GM03348 (cell line): ENCODE measurements at places on chromosomes 6 and 20.

DNA sequence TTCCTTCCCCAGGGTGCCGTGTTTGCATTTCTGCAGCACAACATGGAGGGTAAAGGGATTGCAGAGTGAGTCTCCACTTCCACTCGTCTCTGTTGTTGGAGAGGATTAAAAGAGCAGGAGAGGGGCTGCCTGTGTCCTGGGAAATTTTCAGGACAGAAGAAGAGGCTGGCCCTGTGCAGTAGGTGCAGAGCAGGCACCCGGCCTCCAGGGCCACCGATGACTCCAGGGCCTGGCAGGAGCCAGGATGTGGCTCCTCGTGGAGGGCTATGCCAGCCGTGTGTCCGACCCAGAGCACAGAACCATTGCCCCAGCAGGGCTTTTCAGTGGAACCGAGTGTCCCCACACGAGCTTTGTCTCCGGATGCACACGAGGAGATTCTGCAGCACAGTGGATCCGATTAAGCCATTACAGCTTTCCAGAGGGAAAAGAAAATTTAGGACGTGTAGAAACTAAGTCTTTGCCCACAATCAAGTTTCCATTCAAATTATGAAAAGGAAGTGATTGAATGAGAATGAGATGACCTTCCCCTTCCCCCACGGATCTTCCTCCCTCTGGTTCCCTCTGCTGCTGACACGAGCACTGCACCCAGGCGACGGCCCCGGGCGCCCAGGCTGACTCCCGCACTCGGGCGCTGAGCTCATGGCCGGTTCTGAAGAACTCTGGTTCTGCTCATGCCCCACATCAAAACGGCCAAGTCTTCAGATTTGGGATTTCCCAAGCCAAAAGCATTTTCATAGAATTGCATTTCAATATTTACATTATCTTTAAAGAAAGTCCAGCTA is 43.1 kb upstream of the UNC93A start:
- DNase-seq = no peak

DNA sequence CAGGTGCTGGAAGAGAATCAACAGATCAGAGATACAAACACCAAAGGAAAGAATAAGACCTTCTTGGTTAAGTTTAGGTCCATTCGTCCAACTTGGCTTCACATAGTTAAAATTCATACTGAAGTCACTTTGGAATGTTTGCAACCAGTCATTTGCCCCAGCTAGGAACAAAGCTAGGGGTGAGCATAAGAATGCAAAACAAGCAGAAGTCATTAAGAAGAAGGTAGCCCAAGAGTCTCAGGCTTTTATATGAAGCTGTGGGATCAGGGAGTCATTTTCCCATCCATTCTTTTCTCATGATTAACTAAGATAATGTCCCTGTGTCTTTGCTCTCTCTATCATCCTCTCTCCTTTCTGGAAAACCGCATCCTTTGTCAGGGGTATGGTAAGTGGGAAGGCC is 51.5 kb upstream of the TMEM170B start:
- DNase-seq = no peak

DNA sequence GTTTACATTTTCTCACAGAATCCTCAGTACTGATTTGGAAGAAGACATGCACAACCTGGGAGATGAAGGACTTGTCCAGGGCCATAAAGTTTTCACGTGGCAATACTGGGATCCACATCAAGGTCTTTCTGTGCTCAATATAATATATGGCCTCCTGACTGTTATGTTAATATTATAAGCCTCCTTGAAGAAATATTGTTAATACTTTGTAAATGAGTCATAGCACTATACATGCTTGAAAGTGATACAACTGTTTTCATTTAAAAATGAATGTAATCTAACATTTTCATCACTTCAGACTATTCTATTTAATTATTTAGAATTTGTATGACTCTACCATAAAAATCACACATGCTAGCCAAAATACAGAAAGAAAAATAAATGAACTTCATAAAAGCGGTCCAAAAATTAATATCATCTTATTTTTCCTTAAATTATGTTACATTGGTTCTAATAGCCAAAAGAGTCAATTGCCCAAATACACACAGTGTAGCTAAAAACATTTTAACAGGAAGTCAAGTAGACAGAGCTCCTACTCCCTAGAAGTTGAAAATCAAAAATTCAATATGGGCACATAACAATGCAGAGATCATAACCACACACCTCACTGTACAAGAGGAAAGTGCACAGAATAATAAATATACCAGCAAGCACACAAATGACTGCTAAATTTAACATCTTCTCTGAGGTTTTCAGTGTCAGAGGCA is 188.0 kb upstream of the HDDC2 start:
- no peak for DNase-seq

DNA sequence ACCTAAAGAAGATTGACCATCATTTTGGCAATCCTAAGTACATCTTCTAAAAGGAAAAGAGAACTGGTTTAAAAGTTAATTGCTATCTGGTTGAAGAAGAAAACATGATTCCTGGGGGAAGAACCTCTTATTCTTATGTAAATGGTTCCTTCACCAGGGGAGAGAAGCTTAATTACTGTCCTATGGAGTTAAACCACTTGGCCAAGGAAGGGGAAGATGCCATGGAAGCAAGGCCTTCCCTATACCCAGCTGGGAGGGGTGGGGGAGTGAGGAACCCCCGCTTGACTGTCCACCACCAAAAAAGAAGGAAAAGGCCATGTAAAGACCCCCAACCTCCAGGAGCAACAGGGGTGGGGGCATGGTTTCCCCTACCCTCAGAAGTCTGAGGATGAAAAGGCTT is 962.1 kb downstream of the GRIK2 start:
- no peak for DNase-seq

DNA sequence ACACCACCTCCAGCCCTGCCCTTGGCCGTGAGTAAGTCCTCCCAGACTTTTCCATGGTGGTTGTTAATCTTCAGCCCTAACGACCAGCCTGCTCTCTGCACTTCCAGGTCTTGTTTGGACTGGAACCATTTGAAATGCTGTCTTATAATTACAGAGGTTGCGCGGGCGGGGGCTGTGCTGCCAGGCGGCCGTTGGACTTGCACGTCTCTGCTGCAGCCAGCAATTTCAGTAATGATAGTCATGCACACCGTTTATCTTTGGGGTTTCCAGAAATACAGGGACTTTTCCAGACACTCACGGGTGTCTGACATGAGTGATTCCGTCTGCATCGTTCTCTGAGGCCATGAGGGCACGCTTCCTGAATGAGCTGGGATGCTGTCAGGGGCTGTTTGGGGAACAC is 118.2 kb downstream of the BMP7 start:
- DNase-seq = no peak

DNA sequence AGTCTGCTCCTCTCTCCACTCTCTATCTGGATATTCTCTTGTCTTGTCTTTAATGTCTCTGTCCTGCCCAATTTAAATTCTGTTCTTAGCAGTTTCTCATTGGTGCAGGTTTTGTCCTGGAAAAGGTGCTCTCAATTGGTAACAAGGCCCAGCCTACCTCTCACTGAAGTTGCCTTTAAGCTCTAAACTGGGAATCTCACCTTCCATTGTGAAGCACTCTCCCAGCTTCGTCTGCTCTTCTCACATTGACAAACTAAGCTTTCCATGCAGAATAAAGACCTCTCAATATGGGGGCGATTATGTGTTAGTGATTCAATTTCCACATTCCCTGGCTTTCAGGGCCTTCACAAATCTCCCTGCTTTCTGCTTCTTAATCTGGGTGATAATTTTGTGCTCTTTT is 1712.2 kb downstream of the GRIK2 start:
- DNase-seq = no peak

DNA sequence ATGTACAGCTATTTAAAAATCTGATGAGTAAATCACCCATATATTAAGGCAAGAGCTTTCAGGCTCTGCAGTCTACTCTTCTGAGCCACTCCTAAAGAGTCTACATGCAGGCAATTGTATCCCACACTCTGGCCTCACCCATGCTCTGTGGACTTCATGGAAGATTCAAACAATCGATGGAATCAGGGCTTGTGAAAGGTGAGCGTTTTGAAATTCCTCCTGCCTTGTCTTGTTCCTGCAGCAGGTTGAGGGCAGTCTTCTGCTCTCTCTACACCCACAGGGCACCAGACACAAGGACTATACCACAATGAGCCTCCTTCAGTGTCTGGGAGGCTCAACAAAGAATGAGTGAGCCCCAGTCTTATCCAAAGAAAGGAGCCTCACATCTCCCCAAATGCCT is 51.1 kb downstream of the TBC1D7 start:
- no peak for DNase-seq

DNA sequence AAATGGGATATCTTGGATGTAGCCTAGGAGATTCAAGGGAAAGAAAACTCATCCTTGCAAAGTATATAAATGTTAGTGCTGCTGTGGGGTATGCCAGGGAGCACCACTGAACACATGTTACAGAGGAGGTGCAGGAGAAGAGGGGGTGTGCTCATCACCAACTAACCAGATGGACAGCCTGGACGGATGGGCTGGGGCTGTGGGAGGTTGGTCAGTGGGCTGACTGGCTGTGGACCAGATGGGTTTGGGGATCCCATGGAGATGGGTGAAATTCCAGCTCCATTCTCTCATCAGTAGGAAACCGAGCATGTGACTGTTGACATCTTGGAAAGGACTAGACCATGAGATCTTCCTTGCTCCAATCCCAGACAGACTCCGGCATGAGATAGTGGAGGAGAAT is 201.0 kb downstream of the LRFN2 start:
- no peak for DNase-seq

- no peak for DNase-seq
Measured at GRCh38 chr20:33567949-33568348, 78.1 kb downstream of the CBFA2T2 start.

DNA sequence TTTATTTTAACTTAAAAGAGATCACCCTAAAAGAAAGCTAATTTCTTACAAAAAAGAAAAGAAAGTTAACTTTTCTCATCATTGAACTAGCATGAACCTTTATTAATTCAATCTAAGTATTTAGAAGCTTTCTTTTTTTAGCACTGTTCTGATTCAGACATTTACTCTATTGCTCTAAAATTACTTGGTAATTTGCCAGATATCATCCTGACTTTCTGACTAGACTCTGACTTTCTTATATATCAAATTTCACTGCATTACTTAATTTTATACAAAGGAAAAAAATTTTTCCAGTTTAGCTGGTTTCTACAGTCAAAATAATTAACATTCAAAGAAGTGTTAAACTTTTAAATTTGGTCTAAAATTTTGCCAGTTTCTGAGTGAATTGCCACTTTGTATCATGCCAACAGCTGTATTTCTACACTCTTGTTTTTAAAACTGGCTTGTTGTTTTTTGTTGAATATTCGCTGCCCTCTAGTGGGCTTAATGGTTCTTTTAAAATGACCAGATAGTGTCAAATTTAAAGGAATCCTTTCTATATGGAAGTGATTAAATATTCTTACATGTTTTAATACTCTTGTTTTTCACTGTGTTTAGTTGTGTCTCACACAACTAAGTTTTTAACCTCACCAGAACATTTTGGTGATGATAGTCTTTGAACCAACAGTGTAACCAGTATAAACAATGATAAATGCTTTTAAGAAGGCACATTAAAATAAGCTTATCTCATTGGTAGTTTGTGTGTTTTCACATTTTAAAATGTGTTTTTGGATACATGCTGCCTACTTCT is 102.0 kb downstream of the POPDC3 start:
- DNase-seq = peak; percentile 61

- DNase-seq = no peak
Measured at GRCh38 chr6:133468591-133468990, 227.4 kb downstream of the EYA4 start.

- no peak for DNase-seq
Measured at GRCh38 chr20:56278196-56278595, 29.7 kb downstream of the MC3R start.

DNA sequence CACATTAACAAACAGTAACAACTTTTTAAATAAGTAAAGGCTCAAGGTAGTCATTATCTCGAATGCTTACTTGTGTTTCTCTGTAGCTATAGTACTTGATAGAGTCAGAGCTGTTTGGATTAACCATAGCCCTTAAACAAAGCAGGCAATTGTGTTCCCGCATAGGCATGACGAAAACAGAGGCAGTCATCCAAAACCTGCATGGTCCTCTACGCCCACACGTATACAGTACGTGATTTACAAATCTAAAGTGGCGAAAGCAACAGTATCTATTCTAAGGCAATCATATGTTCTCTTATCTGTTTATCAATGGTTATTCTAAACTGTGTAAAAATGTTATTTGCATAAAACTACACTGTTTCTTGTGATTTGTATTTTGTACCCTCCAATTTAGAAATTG is 31.8 kb downstream of the HFE start:
- no peak for DNase-seq

- DNase-seq = peak; percentile 31
Measured at GRCh38 chr6:31116661-31117385, 2.2 kb downstream of the PSORS1C1 start.

GRCh38 chr20:50296450-50297375 is 106.1 kb downstream of the CEBPB start:
- DNase-seq = peak; percentile 48
